ENCODE measurements at places on chromosomes 5 and 9.

- DNase-seq = no peak
Measured at GRCh38 chr5:139767960-139768359, 27.6 kb upstream of the PSD2 start.

- DNase-seq = no peak
Measured at GRCh38 chr5:178058321-178059012, 54.9 kb upstream of the N4BP3 start.

DNA sequence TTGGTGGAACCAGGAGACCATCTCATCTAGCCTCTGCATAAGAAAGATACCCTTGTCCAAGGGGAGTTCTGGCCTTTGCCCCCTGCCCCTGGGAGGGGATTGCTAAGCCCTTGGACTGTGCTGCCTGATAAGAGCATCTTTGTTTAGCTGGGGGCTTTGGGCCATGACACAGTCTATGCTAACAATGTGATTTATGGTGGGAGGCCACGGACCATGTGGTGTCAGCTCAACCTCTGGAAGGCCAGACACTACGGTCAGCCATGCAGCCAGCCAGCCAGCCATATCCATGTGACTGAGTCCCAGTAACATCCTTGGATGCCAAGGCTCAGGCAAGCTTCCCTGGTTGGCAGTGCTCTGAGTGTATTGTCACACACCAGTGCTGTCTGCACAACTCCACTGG is 244.4 kb downstream of the FSTL4 start:
- DNase-seq = no peak

DNA sequence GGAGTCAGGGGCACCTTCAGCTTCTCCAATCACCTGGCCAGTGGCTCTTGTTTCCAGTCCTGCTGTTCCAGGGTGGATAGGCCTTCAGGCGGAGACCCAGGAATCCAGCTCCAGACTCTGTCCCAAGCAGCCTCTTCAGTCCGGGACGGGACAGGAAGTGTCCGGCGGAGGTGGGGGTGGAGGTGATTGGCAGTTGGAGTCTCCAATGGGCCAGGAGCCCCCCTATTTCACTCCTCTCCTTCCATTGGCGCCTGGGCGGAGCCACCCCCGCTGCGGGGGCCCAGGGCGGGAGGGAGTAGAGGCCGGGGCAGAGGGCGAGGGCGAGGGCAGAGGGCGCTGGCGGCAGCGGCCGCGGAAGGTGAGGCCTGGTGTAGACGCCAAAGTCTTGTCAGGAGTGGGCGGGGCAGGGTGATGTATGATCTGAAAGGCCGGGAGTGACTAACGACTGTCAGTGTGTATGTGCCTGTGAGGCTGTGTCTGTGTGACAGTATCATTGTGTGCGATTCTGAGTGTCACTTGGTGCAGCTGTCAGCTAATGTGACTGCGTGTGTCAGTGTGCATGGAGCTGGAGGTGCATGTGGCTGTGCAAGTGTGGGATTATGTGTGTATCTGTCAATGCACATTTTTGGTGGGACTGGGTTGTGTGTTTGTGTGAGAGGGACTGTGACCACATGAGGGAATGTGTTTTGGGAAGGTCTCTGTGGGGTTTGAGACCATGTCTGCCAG is at the start of gene IL11RA:
Gene IL11RA, plus strand, starts transcription at position 310 of the 726 bp plus-strand sequence. CDS start 3,033 bp downstream, outside the sequence.
- DNase-seq = no peak

DNA sequence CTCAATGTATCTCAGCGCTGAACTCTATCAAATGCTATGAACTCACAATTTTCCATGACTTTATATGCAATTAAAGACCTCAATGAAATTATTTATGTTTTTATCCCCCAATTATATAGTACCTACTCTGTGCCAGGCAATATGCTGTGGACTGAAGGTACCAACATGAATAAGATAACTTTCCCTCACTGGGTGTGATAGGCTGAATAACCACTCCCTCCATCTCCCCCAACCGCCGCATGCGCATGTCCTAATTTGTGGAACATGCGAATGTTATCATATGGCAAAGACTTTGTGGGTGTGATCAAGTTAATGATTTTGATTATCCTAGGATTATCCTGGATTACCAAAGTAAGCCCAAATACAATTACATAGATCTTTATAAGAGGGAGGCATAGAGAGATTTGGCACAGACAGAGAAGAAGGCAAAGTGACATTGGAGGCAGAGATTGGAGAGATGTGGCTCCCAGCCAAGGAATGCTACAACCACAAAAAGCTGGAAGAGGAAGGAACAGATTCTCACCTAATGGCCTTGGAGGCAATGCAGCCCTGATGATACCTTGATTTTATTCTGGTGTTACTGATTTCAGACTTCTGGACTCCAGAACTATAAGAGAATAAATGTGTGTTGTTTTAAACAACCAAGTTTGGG is 149.1 kb upstream of the VCAN start:
- no peak for DNase-seq

GRCh38 chr9:36793277-36793676 is 220.6 kb downstream of the MELK start:
- no peak for DNase-seq

- no peak for DNase-seq
Measured at GRCh38 chr5:91528831-91529230, 145.7 kb upstream of the ARRDC3 start.

DNA sequence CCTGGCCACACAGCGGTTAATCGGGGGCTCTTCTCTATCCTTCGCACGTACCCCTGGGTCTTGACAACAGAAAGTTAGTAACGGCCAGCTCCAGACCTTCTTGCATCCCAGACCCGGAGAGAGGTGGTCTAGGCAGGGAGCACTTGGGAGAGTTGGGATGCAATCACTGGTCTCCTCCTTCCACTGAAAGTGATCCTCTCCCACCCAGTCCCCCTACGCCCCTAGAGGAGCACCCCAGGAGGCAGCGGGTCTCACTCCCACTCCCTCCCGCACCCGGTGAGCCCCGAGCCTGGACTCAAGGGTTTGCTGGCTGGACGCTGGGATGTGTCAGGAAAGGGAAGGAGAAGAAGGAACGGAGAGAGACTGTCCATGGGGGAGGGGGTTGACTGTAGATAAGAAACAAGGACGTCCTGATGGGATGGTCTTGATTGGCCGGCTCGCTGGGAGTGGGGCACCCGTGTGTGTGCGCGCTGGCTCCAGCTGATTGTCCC is 2.0 kb downstream of the RORB start:
- no peak for DNase-seq

GRCh38 chr9:116933251-116933650 is 246.1 kb downstream of the TRIM32 start:
- no peak for DNase-seq

DNA sequence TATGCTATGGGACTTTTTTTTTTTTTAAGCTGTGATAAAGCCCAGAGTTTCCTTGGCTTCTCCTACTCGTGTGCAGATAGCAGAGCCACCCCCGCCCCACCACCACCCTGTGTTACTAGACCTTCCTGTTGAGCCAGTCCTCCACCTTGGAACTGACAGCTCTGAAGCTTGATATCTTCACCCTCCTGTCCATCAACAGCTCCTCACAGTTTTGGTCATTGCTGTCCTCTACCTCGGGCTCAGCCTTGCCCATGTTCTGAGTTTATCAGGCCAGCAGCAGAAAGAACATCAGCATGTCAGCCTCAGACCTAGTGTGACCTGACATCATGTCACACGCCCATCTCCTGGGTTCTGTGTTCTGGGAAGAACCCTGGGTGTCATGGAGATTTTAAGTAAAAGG is 167.1 kb upstream of the RAI14 start:
- no peak for DNase-seq

- no peak for DNase-seq
Measured at GRCh38 chr5:122063836-122064235, 14.2 kb downstream of the LOX start.

DNA sequence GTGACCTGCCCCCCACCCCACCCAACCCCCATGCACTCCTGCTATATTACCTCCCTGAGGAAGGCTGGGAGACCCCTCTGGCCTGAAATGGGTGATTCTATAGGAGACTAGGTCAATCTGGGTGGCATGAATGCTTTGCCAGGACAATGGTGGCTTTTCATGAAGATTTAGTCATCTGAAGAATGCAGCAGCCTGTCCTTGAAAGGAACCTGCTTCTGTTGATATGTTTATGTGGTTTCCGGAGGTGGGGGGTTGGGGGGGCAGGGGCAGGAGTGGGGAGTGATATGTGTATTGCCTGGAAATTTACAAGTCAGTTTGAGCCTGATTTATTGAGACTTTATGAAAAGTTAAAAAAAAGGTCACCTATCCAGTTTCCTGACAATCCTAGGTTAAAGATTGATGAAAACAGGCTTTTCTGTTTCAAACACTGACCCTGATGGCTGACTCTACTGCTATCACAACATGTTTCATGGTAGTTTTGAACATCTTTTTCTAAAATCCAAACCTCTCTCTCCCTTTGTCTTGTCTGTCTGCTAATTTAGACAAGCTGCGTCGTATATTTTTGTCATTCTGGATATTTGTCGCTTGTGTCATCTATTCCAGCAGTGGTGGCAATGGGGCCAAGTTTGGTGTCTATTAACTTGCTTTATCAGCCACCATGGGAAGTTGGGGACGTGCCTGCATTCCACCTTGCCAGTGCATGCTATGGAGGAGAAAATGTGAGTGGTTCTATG is 153.7 kb upstream of the EGFLAM start:
- no peak for DNase-seq

DNA sequence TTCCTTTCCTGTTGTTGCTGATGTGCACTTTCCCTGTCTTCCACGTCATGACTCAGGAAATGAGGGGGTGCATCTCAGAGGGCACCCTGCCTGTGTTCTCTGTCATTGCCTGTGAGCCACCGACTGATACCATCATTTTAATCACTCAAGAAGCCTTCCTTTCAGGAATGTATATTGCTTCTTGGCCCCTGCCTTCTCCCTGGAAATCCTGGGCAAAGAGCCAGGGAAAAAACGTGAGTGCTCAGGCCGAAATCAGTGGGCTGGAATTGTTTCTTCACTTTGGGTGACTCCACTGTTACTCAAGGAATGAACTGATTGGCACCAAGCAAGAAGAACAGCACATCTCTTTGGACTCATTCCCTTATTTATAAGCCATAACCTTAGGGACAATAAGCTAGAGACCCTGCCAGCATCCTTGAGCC is 126.1 kb downstream of the SNX18 start:
- DNase-seq = no peak

- DNase-seq = no peak
Measured at GRCh38 chr5:55856516-55857246, 5.5 kb downstream of the IL31RA start.

GRCh38 chr5:179812135-179812825 is 5.6 kb upstream of the MGAT4B start:
- no peak for DNase-seq

- no peak for DNase-seq
Measured at GRCh38 chr9:37192803-37193202, 72.4 kb downstream of the ZCCHC7 start.

- DNase-seq = no peak
Measured at GRCh38 chr9:90894986-90895687, 93.5 kb downstream of the SYK start.

- DNase-seq = no peak
Measured at GRCh38 chr5:59356813-59357380, 536.6 kb downstream of the PDE4D start.

DNA sequence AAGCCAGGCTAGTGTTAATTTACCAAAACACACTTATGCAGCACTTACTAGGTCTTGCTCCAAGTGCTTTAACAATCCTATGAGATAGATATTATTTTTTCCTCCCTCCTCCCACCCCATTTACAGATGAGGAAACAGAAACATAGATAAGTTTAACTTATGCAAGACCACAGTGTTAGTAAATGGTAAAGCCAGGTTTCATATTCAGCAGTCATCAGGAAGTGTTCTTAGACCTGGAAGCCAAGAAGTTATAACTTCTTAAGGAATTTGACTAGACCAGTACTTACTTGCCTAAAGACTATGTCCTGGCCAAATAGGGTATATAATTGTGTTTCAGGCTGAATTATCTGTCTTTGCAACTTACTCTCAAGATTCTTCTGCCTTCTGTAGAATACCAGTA is 15.9 kb downstream of the ABHD17B start:
- no peak for DNase-seq

DNA sequence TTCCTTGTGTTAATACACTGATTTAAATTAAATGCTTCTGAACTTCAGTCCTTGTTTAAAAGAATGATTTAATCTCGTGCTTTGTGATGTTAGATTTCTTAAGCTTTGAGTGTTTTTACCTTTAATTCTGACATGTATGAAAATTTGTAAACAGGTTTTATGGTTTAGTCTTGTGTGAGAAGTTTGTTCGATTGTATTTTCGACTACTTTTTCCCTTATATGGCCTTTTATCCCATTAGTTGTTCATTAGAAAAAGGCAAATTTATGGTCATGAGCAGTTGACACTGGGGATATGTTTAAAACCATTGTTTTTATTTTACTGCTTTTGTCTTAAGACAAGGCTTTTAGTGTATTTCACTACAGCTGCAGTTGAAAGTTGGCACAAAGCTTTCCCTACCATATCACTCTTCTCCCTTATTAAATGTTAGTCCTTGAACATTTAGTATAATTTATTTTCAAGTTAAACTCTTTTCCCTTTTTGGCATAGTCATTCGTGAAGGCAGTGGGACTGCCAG is 3.3 kb downstream of the UBE2R2 start:
- no peak for DNase-seq

- no peak for DNase-seq
Measured at GRCh38 chr9:114244570-114244969, 78.3 kb upstream of the ORM1 start.

DNA sequence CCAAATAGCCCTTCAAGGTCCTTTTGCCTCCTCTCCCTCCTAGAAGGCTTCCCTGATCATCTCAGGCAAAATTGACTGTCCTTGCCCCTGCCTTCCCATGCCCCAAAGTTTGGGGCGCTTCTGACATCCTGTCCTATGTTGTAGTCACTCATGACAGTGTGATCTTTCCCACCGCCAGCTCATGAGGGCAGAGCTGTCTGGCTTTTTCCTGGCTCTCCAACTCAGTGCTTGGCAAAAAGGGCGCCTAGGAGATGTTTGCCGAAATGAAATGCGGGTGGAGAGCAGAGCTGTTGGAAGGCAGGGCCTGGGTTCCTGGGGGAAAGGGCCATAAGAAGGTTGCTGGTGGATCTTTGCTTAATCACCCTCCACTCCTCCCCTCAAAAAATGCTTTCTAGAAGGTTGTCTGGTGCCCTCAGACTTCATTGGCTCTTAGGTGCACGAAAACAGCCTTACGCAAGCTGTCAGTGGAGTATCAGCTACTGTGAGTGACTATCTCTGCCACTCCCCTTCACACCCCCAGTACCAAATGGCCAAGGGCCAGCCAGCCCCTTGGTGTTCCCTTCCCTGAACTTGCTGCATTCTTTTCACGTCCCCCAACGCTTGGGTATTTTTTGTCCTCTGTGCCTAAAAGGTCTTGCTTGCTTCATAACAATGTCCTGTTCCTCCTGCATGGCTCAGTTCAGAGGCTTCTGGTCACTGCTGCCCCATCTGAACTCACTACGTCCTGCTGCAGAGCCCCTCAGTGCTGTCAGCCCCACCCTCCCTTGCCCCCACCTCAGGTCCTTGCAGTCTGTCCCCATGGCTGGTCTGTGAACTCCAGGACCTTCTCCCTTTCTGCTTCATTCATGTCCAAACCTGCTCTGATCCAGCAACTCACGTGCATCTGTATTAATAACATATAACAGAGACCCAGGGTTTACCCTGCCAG is 2.6 kb upstream of the SLC25A51 start:
- DNase-seq = no peak

GRCh38 chr5:132195727-132196126 is 31.9 kb downstream of the P4HA2 start:
- no peak for DNase-seq

GRCh38 chr9:108331596-108331995 is 524.2 kb downstream of the ACTL7B start:
- no peak for DNase-seq
